ENCODE measurements at places on chromosomes 5 and 9. TPM values are rescaled to one million over a fixed set of nuclear protein-coding genes. Genes with fewer than 3 reads are reported as not detected.

- no peaks in the 10 kb centered on the region for H3K4me1 ChIP-seq
- no peak for DNase-seq
- no peak overlapping the region for H3K27ac ChIP-seq
- H3K27me3 ChIP-seq, result no peaks in the 10 kb centered on the region
- no peaks in the 10 kb centered on the region for H3K36me3 ChIP-seq
Measured at GRCh38 chr9:78919701-78920100, 622.8 kb downstream of the PSAT1 start.

DNA sequence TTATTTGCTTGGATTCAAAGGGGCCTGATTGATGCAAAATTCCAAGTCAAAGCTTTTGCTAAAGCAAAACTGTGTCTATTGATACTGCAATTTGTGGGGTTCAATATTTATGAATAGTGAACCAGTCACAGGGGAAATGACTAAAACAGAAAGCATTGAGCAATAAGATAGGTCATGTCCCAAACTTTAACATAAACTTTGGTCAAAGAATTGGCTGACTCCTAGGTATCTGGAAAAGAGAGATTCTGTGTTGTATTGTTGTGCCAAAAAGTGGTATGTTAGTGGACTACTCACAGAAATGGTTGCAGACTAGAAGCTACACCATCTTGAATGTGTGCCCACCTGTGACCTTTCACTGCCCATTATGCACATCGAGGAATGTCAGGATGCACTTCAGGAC, 585.5 kb upstream of the RGMB start:
- H3K36me3 ChIP-seq, result no peaks in the 10 kb centered on the region
- no peak overlapping the region for H3K27ac ChIP-seq
- H3K4me3 ChIP-seq, result no peak overlapping the region
- H3K27me3 ChIP-seq, result no peaks in the 10 kb centered on the region

Gene RNF224
- total RNA-seq, result 0.15 TPM

Gene PCDHA3
- not detected for total RNA-seq

Gene CRB2
- total RNA-seq, result 0.05 TPM

Gene PRUNE2
- 0.18 TPM for total RNA-seq

Gene SLC4A9
- total RNA-seq, result not detected
